Gastroesophageal sphincter (tissue), 4 donors: ENCODE measurements at places on chromosomes 11 and 22. TPM values are rescaled to one million over a fixed set of nuclear protein-coding genes. Genes with fewer than 3 reads are reported as not detected.

DNA sequence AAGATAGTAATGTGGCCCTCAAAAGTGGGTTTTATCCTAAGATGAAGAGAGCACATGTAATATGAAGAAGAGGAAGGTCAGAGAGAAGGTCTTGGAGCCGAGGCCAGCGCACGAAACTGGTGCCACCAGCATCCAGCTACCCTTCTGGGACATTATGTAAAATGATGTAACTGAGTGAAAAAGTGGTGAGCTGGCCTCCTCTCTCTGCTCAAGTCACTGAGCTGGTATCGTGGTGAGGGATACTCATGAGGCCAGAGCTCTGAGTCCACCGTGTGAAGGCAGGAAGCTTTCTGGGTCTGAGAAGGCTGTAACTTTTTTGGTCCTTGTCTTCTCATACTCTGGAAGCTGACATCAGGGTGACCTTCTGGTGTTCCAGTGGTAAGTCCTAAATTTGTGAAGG is 25.1 kb downstream of the RNF185 start:
- ATAC-seq, result no peak

DNA sequence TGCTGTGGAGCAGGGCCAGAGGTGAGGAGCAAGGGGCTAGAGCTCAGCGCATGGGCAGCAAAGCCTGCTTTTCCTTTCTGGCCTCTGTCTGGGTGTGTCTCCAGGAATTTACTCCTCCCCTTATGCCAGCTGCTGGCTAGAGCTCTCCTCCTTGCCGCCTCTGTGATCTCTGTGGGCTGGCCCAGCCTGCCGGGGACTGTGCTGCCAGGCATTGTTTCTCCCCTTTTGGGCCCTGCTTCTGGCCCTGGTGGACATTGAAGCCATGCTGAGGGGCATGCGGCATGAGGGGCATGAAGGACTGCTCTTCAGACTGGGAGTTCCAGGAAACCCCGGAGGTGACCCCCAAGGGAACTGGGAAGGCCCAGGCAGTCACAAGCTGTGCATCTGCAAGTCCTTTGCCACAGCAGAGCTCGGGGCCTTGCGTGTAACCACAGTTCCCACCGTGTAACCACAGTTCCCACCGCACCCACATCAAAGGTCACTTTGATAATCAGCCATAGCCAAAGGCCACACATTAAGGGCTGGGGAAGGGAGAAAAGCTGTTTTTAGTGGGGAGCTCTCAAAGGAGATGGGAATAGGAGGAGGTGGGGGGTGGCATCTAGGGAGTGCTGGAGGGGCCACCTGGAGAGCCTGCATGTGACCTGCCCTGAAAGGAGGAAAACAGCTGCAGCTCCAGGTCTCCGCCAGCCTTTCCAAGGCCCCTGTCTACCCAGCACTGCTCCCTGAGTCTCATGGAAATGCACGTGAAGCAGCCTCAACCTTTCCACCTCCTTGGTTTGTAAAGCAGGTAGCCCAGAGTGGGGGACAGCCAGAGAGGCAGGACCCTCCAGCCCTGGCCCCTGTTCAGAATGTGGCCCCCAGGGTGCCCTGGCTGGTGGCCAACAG is 62.3 kb downstream of the PPFIBP2 start:
- no peak for ATAC-seq

DNA sequence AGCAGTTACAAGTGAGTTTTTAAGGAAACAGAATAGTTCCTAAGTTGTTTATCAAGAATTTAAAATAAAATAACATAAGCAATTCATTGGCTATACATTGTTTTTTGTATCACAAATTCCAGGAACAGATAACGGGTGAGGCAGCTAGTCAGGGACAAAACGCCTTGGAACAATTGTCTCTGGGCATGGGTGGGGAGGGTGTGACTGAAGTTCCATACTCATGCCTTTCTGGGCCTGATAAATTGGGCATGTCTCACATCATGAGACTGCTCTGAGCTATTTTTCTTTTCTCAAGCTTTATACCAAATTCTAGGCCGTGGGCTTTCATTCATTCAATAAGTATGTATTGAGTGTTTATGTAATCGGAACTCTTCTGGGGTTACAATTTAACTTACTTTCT is 21.6 kb downstream of the FOLR3 start:
- no peak for ATAC-seq

DNA sequence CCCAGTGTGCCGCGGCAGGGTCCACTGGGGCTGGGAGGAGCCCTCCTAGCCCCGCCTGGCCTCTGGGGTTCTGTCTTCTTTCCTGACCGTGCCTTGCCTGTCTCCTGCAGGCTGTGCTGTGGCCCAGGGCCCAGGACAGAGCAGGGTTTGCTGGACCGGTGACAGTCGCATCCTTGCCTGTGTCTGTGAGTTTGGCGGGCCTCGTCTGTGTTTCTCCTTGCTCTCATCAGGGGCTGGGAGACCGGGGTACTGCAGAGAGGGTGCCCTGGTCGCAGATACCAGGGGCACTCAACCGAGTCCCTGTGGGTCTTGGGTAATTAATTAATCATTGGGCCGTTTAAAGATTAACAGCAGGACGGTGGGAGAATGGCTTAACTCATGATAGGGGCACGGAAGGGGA is 29.9 kb downstream of the RPL3 start:
- ATAC-seq, result no peak

- ATAC-seq, result no peak
These were observed 1.6 kb downstream of the C1QTNF6 start for GRCh38 chr22:37186228-37186996.

DNA sequence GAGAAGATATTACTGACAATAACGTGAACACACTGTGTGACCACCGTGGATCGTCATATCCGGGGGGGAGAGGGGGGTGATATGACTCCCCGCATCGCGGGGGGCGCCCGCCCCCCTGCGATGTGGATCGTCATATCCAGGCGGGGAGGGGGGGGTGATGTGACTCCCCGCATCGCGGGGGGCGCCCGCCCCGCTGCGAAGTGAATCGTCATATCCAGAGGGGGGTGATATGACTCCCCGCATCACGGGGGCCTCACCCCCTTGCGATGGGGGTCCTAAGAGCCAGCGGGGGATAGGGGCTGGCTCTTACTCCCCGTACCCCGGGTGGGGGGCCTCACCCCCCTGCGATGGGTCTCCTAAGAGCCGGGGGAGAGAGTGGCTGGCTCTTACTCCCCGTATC is 19.9 kb downstream of the UNC93B1 start:
- no peak for ATAC-seq

- peak; percentile 66 for ATAC-seq
These were observed 60.5 kb downstream of the OSBP2 start for GRCh38 chr22:30754971-30755758.

DNA sequence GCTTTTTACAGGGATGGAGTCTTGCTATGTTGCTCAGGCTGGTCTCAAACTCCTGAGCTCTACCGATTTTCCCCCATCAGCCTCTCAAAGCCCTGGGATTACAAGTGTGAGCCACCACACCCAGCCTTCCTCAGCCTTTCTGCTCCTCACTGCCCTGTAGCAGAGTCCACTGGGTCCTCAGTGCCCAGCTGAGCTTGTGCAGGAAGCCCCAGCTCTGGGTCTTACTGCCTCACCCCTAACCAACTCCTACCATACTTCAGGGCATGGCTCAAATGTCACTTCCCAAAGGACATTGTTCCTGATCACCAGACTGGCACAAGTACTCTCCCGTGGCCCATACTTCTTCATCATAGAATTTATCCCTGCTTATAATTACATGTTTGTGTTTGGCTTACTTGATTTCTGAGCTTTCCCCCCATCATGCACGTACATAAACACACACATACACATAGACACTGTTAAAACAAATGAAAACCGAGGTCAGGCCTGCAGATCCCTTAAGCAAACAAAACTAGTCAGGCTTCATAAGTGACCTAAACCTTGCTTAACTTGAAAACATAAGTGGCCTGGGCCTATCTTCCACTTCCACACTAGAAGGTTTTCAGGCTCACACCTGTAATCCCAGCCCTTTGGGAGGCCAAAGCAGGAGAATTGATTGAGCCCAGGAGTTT is 14.0 kb upstream of the SLC43A3 start:
- ATAC-seq, result no peak

Gene PGA5
- total RNA-seq, result 0.54 TPM

Gene SLC22A8
- total RNA-seq, result not detected

Gene FDXACB1
- total RNA-seq, result 1.0 TPM

Gene TRIM51
- total RNA-seq, result not detected

Gene MS4A4E
- total RNA-seq, result 3.9 TPM

DNA sequence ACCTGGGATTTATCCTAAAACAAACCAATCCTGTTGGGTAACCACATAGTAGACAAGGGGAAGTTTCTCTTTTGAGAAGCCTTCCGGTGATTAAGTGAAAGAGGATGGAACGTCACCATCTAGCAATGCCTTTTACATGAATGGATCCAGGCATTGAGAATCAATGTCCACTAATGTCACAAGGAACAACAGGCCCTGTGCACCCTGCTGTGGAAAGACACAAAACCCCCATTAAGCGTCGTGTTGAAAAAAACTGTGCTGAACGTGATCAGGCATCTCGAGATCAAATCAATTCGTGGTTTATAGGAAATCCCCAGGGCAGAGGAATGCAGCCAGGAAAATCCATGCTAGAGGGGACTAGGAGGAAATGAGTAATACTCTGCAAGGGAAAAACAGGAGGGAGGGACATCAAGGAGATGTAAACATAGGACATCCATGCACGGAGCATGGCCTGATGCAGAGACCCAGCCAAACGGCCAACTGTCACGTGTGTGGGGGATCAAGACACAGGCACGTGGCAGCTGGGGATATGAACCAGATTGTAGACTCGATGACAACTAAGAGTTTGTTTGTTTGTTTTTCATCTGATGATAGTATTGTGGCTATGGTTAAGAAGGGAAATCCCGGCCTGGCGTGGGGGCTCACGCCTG is 38.6 kb upstream of the CARS1 start:
- peak; percentile 46 for ATAC-seq

Gene TSGA10IP
- not detected for total RNA-seq

- no peak for ATAC-seq
These were observed 180.7 kb downstream of the MPPED1 start for GRCh38 chr22:43592476-43592875.

- no peak for ATAC-seq
These were observed 7.1 kb downstream of the P2RY2 start for GRCh38 chr11:73225001-73225686.

- no peak for ATAC-seq
These were observed 132.9 kb downstream of the RASSF10 start for GRCh38 chr11:13141731-13142709.

GRCh38 chr11:106131998-106132397 is 54.5 kb downstream of the AASDHPPT start:
- no peak for ATAC-seq

DNA sequence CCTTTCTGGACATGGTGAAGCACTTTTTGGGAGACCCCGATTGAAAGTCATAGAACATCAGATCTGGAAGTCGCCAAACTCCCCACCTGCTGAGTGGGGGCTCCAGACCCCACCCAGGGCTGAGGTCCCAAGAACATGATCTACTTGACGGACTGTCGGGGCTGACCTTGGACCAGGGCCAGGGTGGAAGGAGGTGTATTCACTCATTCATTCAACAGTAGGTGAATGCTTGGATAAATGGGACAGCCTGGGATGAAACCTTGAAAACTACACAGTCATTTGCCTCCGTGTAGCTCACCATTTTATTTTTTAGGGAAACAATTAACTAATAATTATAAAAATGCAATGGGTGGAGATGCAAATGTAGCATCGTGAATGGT is 629.0 kb downstream of the BRD1 start:
- ATAC-seq, result no peak

- ATAC-seq, result no peak
These were observed 1.9 kb upstream of the OR51B4 start for GRCh38 chr11:5303626-5304025.
